HAP-1 (cell line): ENCODE measurements at places on chromosomes 2 and 18.

GRCh38 chr2:50878251-50878650 is 153.7 kb downstream of the NRXN1 start:
- DNase-seq: no peak

DNA sequence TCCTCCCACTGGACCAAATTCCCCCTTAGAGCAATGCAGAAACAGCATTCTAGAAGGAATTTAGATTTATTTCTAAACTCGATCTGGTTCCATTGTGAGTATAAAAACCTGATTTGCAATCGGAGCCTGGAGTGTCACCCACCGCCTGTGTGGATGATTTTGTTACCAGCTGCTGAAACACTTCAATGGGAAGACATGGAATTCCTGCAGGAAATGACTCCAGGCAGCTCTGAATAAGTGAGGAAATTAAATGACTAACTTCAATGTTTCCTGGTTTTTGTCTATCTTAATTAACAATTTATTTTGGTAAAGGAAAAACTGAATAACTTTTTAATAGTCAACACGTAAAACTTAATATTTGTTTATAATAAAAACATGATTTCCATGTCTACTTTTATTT is 19.3 kb downstream of the CTAGE1 start:
- DNase-seq: no peak

- no peak for DNase-seq
Measured at GRCh38 chr2:154995361-154995760, 296.9 kb downstream of the KCNJ3 start.

DNA sequence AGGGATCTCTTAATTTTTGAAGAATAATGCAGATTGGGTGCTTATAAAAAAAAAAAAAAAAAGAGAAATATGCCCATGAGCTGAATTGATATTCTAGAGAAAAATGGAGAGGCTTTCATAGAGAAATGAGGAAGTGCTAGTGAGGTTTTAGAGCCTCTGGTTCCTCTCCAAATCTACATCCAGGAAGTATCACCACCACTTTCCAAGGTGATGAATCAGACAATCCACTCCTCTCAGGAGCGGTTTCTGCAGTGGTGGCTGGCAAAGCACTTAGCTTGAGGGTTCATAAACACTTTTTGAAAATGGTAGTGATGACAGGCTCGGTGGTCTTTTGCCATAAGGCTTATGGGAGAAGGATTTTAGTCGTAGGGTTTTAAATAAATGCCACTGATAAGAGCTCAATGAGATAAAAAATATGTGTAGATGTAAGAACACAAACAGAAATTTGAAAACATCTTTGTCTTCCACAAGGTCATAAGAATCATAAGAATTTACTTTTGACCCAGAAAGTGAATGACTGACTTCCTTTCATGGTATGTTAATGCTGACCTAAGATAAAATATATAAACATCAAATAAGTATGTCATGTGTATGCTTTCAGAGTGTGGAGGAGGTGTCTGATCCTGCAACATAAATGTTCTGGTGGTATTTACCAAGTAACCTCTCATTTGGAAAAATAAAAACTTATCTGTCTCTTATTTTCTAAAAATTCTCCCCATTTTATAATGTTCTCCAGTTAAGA is 42.1 kb upstream of the DSG1 start:
- DNase-seq: no peak

GRCh38 chr2:22756276-22757043 is 628.5 kb upstream of the KLHL29 start:
- no peak for DNase-seq

GRCh38 chr2:100786297-100786658 is 33.7 kb upstream of the NPAS2 start:
- DNase-seq: no peak

- peak; percentile 64 for DNase-seq
Measured at GRCh38 chr2:173161040-173161439, 85.4 kb downstream of the MAP3K20 start.

DNA sequence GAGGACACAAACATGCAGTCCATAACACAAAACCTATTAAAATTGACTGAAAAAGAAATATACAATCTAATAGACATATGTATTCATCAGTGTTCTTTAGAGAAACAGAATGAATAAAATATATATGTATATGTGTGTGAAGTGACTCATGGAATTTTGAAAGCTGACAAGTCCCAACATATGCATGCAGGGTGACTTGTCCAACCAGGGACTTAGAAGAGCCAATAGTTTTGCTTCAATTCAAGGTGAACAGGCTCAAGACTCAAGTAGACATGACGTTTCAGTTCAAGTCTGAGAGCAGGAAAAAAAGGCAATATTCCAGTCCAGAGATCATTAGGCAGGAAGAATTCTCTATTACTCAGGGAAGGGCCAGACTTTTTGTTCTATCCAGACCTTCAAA is 271.2 kb upstream of the SETBP1 start:
- no peak for DNase-seq

- DNase-seq: peak; percentile 20
Measured at GRCh38 chr2:238761868-238762267, 86.0 kb upstream of the TWIST2 start.

GRCh38 chr2:33782395-33783230 is 183.5 kb upstream of the FAM98A start:
- DNase-seq: no peak

GRCh38 chr2:151906633-151906998 is 78.4 kb upstream of the ARL5A start:
- DNase-seq: no peak

GRCh38 chr2:107777974-107778373 is 48.7 kb upstream of the RGPD4 start:
- DNase-seq: no peak

DNA sequence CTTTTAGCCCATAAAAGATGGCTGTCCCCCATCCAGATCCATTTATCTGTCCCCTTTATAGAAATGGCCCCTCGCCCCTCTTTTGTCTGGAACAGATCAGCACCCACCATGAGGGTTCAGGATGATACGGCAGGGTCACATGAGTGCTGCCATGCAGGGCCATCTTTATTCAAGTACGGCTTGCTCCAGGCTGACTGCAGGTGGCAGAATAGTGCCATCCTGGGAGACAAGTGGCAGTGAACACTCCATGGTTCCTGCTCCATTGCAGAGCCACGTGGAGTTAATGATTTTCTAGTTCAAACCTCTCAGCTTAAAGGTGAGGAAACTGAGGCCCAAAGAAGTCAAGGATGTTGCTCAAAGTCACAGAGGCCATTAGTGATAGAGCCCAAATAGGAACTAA is 180.6 kb downstream of the CLIP4 start:
- DNase-seq: no peak

GRCh38 chr2:24024996-24025663 is 15.2 kb downstream of the MFSD2B start:
- DNase-seq: no peak

DNA sequence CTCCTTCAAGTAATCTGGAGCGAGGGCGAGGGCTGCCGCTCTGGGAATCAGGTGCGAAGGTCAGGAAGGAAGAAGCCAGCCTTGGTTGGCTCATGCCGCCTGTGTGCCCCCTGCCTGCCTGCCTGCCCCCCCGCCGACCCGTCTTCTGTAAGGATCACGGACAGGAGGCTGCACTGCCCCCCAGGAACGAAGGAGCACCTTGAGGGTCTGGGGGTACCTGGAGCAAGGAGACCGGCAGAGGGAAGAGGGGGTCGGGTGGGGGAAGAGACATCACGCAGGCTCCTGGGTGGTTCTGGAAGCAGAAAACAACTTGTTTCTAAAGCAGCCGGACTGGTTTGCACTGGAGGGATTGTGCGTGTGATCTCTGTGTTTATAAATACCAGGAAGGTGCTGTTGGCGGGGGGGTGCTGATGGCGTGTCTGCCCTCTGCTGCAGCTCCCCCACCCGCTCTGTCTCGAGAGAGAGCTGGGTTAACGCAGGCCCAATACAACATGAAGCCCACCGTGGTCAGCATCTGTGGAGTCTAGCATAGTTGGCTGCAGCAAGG is 1.7 kb downstream of the FOSL2 start:
- no peak for DNase-seq

GRCh38 chr2:215933151-215933550 is 80.2 kb downstream of the MREG start:
- DNase-seq: no peak

- DNase-seq: no peak
Measured at GRCh38 chr18:27223526-27224291, 38.6 kb upstream of the CHST9 start.

- DNase-seq: no peak
Measured at GRCh38 chr2:86815611-86816010, 24.9 kb upstream of the CD8A start.

GRCh38 chr18:3919396-3920061 is 469.6 kb downstream of the TGIF1 start:
- no peak for DNase-seq

DNA sequence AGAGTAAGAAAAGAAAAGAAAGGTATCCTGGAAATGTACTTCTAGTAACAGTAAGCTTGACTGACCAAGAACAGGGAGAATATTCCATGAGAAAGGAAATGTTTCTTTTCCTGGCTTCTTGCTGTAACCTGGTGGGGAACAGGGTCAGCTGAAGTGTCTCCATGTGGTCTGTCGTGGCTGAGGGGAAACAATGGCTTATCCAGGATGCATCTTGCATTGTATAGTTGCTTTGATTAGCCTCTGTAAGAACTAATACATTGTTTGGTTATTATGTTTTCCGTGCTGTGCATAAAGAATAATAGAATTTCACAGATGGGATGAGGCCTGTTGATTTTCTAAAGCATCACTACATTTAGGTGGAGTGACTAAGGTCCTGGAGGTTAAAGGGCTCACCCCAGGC is 4.9 kb downstream of the CREG2 start:
- DNase-seq: no peak

- DNase-seq: no peak
Measured at GRCh38 chr2:37984589-37984988, 59.5 kb downstream of the RMDN2 start.

- peak; percentile 58 for DNase-seq
Measured at GRCh38 chr2:54106631-54107454, 8.6 kb upstream of the ACYP2 start.

DNA sequence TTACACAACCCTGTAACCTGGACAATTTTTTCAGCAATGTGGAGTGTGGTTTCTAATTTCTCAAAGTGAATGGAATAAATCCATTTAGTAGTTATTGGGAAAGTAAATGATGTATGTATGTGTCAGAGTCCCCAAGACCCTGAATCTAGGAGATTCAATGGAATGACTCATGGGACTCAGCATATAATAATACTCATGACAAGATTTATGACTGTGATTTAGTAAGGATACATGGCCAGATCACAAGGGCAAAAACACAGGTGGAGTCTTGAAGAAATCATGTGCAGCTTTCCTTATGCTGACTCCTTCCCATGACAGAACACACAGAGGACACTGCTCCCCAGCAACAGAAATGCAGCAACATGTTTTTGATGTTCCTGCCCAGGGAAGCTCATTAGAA is 1877.7 kb upstream of the LRRTM1 start:
- no peak for DNase-seq

GRCh38 chr18:56444201-56444600 is 194.2 kb downstream of the TXNL1 start:
- no peak for DNase-seq

DNA sequence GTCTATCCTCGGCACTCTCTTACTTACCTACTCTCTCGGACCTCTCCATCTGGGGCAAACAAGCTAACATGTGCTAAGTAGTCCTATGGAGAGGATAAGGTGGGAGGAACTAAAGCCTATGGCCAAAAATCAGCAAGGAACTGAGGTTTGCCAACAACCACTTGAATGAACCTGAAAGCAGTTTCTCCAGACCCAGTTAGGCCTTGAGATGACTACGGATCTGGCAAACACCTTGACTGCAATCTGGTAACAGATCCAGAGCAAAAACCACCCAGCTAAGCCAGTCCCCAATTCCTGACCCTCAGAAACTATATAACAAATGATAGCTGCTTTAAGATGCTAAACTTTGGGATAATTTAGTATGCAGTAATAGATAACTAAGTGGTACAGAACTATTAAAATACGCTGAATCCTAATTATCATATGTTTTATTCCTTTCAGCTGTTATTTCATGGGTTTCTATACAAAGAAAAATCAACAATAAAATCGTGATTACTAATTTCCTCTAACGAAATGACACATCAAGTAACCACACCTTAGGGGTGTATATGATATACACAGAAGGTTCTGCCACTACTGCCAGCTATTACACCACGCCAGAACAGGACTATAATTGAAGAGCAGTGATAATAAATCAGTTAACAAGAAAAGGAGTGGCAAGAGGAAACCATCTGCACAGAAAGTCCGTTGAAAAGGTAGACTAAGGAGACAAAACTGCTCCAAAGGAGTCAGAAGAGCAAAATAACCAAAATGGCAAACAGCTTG is 3.2 kb downstream of the FARSB start:
- DNase-seq: no peak

- DNase-seq: no peak
Measured at GRCh38 chr18:75134611-75134975, 74.3 kb downstream of the PTGR3 start.

DNA sequence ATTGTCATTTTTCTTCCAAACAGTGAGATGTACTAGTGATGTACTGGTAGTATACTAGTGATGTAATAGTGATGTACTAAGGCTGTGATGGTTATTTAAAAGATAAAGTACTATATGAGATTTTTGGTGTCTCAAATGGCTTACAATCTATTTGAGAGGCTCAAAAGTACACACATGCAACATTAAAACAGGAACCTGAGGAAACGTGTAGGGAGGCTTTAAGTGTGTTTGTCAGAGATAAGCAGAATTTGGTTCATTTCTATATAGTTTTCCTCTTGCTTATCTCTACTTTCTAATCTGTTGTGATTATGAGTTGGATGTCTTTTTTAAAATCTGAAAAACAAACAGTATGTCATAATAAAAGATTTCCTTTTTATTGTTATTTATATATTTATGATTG is 100.9 kb upstream of the SERTAD2 start:
- no peak for DNase-seq

DNA sequence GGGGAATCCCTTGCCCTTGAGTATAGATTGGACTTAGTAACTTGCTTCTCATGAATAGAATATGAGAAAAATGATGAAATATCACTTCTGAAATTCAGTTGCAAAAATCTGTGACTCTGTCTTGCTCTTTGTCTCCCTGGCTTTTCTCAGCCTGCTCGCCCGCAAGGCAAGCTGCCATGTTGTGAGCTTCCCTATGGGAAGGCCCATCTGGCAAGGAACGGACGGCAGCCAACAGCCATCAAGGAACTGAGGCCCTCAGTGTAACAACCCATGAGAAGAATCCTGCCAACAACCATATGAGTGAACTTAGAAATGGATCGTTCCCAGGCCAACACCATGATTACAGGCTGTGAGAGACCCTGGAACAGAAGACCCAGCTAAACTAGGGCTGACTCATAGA is 58.4 kb upstream of the PGAP1 start:
- DNase-seq: no peak

DNA sequence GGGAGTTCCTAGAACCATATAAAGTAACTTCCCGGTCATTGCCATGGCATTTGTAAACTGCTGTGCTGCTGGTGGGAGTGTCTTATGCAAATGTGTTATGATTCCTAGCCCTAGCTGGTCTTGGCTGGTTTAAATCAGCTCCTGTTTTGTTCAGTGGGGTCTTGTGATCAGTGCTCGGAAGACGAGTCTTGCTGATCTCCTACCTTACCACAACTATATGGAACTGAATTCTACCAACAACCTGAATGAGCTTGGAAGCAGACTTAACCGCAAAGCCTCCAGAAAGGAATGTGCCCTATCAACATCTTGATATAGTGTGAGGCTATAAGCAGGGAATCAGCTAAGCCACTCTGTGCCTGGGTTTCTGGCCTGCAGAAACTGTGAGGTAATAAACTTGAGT is 33.5 kb downstream of the POLE4 start:
- no peak for DNase-seq

- no peak for DNase-seq
Measured at GRCh38 chr18:12295389-12296086, 12.5 kb upstream of the TUBB6 start.

- DNase-seq: no peak
Measured at GRCh38 chr18:26791676-26792075, 73.8 kb downstream of the AQP4 start.
